ENCODE measurements at places on chromosomes 12 and 14. TPM values are rescaled to one million over a fixed set of nuclear protein-coding genes. Genes with fewer than 3 reads are reported as not detected.
A peak's percentile ranks its signal among the peaks of the same experiment; 100 is the strongest.

ADCY4 gene
- 4.0 TPM for total RNA-seq

PAX9 gene
- total RNA-seq = not detected

SALL2 gene
- 17.1 TPM for total RNA-seq

CLEC14A gene
- 0.58 TPM for total RNA-seq

SIX4 gene
- total RNA-seq = 11.7 TPM

- DNase-seq = no peak
These were observed 20.5 kb downstream of the RILPL1 start for GRCh38 chr12:123512838-123513665.

DNA sequence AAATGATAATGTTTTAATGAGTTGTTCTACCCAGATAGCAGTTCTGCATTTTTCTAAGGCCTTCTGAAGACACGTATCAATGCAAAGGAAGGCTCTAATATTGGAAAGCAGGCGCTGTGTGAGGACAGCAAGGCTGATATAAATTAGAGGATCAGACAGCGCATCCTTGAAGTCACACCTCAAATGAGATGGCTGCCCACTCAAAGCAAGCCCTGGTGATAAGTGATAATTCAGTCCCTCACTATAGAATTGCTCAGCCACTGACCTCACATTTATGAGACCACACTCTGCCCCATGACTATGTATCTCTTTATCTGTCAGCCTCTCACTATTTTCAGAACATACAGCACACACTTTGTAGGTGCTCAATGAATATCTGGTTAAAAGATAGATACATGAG lies 62.4 kb downstream of the ARMH4 start:
- DNase-seq = no peak

DNA sequence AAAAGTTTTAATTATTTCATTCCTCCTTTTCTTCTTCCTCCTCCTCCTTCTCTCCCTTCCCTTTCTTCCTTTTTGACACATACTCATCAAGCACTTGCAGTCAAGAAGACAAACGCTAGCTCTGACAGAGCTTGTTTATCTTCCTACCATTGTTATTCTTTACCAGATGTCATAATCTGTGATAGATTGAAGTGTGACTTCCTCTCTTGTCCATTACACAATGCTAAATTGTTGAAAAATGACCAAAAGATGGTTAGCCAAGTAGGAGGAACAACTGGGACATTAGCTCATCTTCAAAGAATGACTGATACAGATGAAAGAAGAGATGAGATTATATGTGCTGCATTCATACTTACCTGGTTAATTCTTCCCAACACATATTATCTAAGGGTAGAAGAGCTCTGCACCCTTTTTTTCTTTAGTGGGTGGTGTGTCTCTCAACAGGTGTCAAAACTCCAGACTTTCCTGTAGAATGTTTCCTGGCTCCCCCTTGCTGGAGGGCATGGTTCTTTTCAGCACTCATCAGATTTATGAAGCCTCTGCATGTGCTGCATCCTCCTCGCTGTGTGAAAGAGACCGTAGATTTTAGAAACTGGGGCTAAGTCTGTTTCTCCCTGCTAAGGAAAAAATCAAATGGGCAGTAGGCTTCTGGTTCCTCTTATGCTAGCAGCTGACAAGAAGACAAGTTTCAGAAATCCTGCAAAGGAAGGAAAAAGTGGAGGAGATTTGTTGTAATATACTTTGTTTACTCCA lies 147.1 kb downstream of the TMX1 start:
- no peak for DNase-seq

- no peak for DNase-seq
These were observed 12.1 kb upstream of the GALNT16 start for GRCh38 chr14:69247676-69248440.

- DNase-seq = no peak
These were observed 42.1 kb downstream of the SERPINA3 start for GRCh38 chr14:94654071-94654861.

DNA sequence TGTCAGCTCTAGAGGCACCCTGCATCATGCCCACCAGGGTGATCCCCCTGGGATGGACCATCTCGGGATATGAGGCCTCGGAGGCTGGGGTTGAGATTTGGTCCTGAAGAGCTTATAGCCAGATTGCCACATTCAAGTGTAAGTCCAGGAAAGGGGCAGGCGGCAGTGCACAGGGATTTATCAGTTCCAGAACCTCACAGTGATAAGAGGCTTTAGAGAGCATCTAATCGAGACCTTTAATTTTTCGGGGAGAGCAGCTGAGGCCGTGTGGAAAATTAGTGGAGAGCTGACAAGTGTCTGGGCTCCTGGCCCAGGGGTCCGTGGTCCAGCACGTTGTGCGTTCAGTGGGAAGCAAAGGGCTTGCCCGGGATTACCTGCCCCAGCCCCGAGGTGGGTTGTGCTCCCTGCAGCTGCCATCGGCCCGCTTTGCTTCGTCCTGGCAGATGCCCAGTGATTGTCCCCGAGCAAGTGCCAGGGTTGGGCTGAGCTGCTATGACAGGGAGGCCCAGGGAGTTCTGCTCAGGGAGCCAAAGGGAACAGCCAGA lies 52.1 kb downstream of the C14orf132 start:
- DNase-seq = no peak

- DNase-seq = peak; percentile 12
These were observed 64.3 kb upstream of the DDHD1 start for GRCh38 chr14:53217316-53217994.

DNA sequence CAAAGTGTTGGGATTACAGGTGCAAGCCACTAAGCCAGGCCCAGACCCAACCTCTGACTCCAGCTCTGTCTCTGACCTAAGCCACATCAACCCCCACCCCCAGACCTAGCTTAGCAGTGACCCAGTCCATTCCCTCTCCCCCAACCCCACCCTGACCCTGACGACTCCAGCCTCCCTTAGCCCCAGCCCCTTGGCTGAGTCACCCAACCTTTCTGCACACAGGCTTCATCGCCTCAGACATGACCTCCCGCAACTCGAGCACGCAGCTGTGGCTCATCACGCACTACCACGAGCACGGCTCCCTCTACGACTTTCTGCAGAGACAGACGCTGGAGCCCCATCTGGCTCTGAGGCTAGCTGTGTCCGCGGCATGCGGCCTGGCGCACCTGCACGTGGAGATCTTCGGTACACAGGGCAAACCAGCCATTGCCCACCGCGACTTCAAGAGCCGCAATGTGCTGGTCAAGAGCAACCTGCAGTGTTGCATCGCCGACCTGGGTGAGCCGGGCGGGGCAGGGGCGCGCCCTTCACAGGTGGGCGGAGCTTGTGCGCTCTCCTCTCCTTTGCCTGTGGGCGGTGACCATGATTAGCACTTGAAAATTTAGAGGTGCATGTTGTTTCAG lies 7.8 kb downstream of the ACVRL1 start:
- DNase-seq = no peak

- DNase-seq = no peak
These were observed 182.6 kb downstream of the ALG10 start for GRCh38 chr12:34204830-34205285.

GRCh38 chr12:27504507-27504906 lies 19.5 kb upstream of the PPFIBP1 start:
- DNase-seq = no peak

DNA sequence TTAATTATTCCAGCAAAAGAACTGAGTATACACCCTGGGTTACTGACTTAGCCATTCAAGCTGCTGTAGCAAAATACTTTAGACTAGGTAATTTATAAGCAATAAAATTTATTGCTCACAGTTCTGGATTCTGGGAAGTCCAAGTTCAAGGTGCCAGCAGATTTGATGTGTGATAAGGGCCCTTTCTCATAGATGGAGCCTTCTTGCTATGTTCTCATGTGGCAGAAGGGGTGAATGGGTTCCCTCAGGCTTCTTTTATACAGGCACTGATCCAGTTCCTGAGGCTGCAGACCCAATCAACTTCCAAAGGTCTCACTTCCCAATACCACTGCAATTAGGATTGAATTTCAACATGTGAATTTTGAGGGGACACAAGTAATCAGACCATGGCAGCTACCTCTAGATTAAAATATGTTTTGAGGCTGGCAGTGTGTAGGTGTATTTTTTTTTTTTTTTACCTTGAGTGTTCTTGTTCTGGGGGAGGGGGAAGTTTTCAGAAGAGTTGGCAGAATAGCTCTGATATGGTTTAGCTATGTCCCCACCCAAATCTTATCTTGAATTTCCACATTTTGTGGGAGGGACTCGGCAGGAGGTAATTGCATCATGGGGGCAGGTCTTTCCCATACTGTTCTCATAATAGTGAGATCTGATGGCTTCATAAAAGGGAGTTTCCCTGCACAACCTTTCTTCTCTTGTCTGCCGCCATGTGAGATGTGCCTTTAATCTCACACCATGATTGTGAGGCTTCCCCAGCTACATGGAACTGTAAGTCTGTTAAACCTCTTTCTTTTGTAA lies 178.2 kb downstream of the RASSF9 start:
- DNase-seq = no peak

DNA sequence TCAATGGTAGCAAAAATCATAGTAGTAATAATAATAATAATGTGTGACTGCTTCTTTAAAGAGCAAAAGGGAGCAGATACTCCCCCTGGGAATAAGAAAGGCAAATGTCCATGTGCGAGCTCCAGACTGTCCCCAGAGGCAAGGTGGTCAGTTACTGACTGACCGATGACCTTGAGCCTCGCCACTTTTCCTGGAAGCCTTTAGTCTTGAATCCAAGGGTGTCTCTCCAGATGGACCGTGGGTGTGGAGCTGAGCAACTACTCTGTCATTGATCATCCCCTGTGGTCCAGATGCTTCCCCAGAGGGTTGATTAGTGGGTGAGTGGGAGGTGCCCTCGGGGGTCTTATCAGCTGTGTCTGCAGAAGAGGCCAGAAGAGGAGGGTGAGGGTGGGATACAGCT lies 418.5 kb upstream of the TBX3 start:
- DNase-seq = no peak

DNA sequence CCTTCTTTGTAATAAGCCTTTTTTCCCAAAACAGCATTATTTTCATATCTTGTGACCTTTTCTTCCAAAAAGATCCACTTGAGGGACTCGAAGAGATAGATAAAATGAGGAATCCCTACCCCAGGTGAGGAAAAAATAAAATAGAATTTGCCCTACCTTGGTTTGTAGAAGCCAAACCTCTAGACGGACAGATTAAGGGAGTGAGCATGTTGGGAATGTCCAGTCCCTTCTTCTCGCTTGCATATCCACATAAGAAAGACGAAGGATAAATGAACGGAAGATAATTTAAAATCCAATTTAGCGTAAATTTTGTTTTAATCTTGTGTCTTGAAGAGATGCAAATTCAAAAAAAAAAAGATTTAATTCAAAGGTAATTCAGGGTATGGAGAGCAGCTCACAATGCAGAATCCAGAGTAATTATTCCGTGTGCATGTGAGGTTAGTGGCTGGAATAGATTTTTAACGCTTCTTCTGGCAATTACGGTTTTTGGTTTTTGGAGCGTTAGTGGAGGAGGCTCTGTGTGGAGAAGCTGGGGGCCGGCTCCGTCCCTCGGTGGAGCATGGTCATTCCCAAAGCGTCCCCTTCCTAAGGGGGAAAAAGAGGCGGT lies 1.5 kb downstream of the GRIN2B start:
- no peak for DNase-seq

Measured in kidney epithelial cell (primary cell).